A375 (cell line): ENCODE measurements at places on chromosomes 12 and 14. TPM values are rescaled to one million over a fixed set of nuclear protein-coding genes. Genes with fewer than 3 reads are reported as not detected.

Gene KLHL33
- total RNA-seq = 0.05 TPM in 1 of 2 replicates, not detected in the other

Gene SERPINA3
- total RNA-seq = 357 and 360 TPM in 2 replicates

Gene SPIC
- total RNA-seq = not detected in 2 replicates

Gene TAS2R43
- not detected in 2 replicates for total RNA-seq

Gene ALDH6A1
- total RNA-seq = 5.4 and 7.6 TPM in 2 replicates
